ENCODE measurements at places on chromosomes 6 and 20. TPM values are rescaled to one million over a fixed set of nuclear protein-coding genes. Genes with fewer than 3 reads are reported as not detected.

GRCh38 chr6:106747139-106747538 is 117.8 kb downstream of the QRSL1 start:
- no peak for DNase-seq

- no peak for DNase-seq
These were observed 119.9 kb upstream of the ARID1B start for GRCh38 chr6:156657296-156657695.

- no peak for DNase-seq
These were observed 36.7 kb upstream of the CHD6 start for GRCh38 chr20:41654884-41655283.

DNA sequence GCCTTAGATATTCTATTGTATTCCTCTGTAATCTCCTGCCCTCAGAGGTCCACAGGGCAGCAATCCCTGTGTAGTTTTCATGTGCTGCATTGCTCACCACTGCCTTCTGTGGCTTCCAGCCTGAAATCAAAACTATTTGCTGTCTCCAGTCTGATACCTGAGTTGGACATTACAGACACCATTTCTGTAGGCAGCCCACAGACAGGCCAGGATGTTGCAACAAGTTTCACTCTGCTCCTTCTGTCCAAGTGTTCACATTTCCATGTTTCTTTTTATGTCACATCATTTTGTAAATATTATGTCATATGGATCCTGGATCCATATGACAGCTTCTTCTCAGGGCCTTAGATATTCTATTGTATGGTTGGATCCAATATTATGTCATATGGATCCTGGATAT is 21.7 kb downstream of the ECI2 start:
- DNase-seq, result no peak

GRCh38 chr6:169409742-169410312 is 156.2 kb upstream of the THBS2 start:
- no peak for DNase-seq

DNA sequence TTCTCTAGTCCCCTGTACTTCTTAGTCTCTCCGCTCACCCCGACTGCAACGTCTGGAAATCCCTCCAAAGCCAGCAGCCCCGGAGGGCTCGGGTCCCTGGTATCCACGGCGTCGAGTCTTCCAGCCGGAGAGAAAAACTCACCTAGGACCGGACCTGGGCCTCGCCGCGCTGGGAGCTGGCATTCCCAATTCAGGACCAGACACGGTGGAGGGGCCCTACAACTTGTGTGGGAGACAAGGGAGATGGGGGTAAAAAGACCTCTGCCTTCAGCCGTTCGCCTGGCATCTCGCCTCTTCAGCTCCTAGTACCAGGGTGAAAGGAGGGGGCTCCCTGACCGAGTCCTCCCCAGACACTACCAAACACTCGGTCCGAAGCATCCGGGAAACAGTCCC is 64.3 kb downstream of the GPX5 start:
- DNase-seq, result no peak

- no peak for DNase-seq
These were observed 182.7 kb downstream of the TBX18 start for GRCh38 chr6:84581494-84582259.

- DNase-seq, result no peak
These were observed 86.0 kb upstream of the SALL4 start for GRCh38 chr20:51888291-51888690.

DNA sequence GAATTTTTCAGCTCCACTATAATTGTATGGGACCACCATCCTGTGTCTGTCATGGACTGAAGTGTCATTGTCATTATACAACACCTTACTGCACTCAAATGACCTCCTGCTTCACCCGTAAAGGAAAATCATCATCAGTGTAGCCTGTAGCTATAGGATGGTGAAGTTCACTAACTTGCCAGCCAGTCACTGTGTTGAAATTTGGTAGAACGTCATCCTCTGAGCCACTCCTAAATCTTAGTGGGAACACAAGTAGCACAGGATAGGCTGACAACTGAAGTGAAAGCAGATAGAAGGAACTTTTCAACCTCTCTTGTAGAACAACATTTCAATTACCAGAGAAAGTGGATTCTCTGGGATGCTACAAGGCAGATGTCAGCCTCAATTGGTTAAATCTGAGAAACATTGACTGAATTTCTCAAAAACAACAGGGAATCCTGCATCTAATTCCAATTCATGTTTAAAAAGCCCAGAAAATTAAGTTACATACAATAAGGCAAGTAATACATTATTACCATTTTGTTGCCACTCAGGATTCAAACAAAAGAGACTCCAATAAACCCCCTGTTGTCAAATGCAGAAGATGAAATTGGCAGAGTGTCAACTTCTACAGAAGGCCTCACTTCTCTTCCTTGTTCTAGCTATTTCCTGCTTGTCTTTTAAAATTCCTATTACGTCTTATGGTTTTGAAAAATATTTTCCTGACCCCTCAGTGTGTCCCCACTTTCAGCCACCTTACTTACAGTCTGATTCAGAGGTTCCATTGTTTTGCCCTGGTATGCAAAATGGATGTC is 647.9 kb upstream of the AGPAT4 start:
- DNase-seq, result no peak

DNA sequence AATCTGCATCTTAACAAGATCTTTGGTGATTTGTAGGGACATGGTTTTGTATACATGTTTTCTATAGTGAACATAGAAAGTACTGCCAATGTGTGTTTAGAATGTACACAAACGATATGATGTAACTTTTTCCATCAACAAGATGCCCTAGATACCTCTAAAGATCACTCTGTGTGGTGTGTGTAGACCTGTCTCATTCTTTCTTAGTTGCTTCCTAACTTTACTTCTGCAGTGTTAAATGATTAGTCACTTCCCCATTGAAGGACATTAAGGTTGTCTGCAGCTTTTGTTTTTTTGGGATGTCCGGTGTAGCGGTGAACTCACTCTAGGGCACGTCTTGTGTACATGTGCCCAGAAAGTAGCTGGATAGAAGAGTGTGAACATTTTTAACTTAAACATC is 35.9 kb downstream of the CDYL start:
- DNase-seq, result no peak

DNA sequence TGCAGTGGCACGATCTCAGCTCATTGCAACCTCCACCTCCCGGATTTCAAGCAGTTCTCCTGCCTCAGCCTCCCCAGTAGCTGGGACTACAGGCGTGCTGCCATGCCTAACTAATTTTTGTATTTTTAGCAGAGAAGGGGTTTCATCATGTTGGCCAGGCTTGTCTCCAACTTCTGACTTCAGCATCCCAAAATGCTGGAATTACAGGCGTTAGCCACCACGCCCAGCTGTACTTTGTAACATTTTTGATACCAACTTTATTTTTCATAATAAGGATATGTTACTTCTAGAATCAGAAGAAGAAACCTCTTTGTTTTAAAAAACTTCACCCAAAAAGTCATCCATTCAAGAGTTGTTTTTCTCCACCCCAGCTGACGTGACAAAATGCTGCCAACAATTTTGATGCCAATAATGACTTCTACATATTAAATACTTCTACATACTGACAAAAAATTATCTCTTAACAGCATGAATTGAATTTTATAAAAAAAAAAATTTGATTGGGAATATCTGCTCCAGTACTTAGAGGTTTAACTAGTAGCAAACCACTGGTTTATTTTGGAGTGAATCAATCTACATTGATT is 22.5 kb upstream of the PRIM2 start:
- DNase-seq, result no peak

- DNase-seq, result no peak
These were observed 211.0 kb upstream of the RIMS1 start for GRCh38 chr6:71675386-71675785.

- no peak for DNase-seq
These were observed 78.1 kb upstream of the FLRT3 start for GRCh38 chr20:14415467-14415866.

HLA-DPB1 gene
- 39.5 TPM for total RNA-seq

SEC63 gene
- 68.1 TPM for total RNA-seq

CABLES2 gene
- 58.6 TPM for total RNA-seq

SYNDIG1 gene
- total RNA-seq, result 3.2 TPM

LPA gene
- total RNA-seq, result 7.2 TPM

CEBPB gene
- total RNA-seq, result 40.0 TPM

All from testis (tissue), 5 donors.